NT2/D1 (cell line): ENCODE measurements at places on chromosomes 4 and X.

- DNase-seq: no peak
These were observed 376.3 kb upstream of the LCORL start for GRCh38 chr4:18397681-18398390.

GRCh38 chr4:10107111-10108091 lies 9.2 kb downstream of the WDR1 start:
- DNase-seq: no peak

DNA sequence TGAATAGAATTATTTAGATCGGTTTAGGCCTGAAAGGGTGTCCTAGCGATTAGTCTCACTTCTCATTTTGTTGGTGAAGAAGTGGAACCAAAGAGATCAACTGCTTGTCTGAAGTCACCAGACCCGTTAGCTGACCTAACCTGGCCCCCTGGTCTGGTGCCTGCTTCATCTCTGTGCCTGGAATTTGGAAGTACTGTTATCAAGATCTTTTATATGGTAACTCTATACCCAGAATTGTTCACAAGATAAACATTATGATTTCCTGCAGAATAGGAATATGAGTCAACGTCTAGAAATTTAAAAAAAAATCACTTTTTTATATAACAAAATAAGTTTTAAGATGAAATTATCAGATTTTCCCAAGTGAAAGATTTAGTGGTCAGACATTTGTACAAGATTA lies 37.2 kb downstream of the LRP2BP start:
- no peak for DNase-seq

DNA sequence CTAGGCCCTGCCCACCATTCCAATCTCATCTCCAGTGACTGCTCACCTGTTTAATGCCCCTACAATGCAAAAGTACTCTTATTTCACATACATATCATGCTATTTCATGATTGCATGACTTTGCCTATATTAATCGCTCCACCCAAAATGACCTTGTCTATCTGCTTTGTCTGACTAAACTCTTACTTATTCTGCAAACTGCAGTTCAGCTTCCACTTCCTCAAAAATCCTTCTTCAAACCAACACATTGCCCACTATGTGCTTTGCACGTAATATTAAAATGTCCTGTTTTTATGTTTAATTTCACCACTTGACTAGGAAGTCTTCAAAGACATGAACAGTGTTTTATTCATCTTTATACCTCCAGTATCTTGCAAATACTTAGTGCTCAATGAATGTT lies 229.6 kb downstream of the OPHN1 start:
- no peak for DNase-seq

DNA sequence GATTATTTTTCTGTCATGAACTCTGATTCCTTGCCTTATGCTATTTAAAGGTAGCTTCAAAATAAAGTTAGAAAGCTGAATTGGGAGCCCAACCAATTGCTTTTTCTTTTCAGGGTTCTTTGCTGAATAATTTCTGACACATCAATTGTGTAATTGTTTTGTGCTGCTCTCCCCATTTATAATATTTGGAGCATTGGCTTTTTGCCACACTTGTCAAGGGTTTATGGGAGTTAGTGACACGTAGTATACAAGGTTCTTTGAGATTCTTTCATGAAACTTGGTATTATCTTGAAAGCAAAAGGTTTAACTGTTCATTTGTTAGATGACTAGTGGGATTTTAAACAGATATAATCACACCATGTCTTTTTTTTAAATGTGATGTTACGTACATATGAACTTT lies 80.9 kb downstream of the POLA1 start:
- DNase-seq: no peak
